ENCODE measurements at places on chromosomes 1 and 21. TPM values are rescaled to one million over a fixed set of nuclear protein-coding genes. Genes with fewer than 3 reads are reported as not detected.

SLC2A5 gene
- not detected for polyA plus RNA-seq

ZNF678 gene
- 6.1 TPM for polyA plus RNA-seq

DNA sequence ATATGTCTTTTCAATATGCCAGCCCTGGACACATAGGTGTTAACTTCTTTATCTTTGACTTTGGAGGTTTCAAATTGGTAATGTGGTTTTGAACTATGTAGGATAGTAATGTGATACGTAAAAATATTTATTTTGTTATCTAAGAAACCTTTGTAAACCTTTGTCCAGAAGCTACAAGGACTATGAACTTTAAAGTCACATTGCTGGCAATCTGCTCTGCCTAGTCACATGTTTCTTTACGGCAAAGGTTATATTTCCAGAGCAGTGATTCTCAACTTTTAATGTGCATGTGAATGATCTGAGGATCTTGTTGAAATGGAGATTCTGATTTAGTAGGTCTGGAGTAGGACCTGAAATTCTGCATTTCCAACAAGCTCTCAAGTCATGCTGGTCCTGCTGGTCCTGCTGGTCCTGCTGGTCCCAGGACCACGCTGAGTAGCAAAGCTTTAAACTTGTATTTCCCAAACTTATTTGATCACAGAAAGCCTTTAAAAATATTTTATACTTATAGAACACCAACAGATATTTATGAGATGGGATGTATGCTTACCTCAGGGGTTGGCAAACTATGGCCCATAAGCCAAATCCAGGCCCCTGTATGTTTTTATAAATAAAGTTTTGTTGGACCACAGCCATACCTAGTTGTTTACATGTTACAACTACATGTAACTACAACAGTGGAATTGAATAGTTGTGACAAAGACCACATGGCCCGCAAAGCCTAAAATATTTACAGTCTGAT lies 57.9 kb upstream of the QSOX1 start:
- no peak for DNase-seq

DNA sequence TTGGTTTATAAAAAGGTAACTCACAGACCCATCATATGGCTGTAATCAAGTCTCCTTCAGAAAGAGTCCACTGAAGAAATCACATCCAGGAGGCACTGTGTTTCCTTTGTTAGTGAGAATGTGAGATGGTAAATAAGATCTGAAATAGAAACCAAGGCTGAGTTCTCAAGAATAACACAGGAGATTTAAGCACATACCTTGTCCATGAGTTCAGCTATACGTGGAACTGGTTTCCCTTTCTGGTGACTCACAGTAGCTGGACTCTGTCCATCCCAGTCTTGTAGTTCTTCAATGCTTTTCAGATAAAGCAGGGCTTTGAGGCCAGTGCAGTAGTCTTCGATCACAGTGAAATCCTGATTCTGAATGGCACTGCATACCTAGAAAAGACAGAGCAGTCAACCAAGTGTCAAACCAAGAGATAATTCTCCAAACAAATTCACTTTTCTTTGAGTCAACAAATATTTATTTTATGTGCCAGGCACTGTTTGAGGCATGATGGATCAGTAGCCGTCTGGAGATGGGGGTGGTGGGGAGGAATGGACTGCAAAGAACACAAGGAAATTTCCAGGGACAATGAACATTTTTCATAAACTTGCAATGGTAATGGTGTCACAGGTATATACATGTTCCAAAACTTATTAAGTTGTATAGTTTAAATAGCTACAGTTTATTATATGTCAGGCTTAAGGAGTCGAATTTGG lies 471.4 kb downstream of the PTBP2 start:
- no peak for DNase-seq

DNA sequence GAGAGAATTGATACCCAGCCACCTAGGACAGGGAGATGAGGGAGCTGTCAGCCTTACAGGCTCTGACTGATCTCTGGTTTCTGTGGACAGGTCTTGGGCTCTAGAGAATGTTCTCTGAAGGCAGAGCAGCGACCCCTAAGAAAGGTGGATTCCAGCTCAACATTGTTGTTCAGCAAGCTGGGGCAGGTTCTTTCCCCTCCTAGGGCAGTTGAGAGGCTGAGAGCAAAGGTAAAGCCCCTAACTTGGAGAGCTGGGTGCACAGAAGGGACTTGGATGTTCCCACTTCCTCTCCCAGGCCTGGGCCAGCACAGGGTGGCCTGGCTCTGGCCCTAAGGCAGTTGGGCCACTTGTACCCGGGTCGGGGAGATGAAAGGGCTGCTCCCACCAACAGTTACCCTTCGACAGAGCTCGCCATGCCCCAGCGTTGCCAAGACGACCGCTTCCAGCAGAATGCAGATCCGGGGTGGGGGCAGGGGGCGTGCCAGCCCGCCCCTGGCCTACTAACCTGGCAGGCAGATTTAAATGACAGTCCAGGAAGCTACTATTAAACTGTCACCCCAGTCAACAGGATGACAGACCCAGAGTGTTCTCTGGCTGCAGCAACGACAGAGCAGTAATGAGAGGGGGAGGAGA lies 31.6 kb downstream of the LRP8 start:
- no peak for DNase-seq

GRCh38 chr1:54837002-54837853 lies 36.1 kb upstream of the TTC22 start:
- no peak for DNase-seq

- no peak for DNase-seq
These were observed 9.8 kb downstream of the ADAMTS4 start for GRCh38 chr1:161189036-161189435.

- DNase-seq, result no peak
These were observed 300.1 kb downstream of the AGBL4 start for GRCh38 chr1:49723662-49724061.

DNA sequence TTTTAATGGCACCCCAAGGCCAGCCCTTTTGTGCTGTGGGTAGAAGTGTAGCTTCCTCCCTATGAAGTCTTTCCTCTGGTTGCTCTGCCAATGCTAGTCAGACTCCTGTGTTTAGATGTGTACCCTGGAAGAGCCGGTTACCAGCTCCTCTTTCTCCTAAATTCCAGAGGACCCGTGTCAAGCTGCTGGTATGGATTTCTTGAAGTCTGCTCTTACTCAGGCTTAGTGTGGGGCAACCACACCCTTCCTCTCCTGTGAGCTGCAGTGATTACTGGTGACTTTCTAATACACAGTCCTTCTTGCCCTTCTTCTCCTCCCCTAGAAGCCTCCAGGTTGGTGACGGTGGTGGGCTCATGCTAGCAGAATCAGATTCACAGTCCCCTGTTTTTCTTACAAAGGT lies 74.1 kb upstream of the AKT3 start:
- DNase-seq, result no peak

- peak; percentile 59 for DNase-seq
These were observed 356.7 kb upstream of the TMPRSS15 start for GRCh38 chr21:18760247-18760646.

DNA sequence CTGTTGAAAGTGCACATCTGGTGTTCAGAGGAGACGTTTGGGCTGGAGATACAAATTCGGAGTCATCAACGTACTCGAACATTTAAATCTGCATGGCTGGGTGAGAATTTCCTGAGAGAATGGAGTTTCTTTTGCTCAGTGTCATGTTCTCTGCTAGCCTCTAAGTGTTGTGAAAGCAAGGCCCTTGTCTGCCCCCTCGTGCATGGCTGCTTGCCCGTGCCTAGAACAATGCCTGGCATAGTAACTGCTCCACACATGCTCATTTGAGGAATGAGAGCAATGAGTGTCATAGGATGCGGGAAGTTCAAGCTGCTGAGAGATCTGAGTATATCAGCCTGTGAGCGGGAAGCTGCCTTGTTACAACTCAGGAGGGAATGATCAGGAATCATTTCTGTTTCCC lies 171.1 kb upstream of the CSF3R start:
- DNase-seq, result no peak

DNA sequence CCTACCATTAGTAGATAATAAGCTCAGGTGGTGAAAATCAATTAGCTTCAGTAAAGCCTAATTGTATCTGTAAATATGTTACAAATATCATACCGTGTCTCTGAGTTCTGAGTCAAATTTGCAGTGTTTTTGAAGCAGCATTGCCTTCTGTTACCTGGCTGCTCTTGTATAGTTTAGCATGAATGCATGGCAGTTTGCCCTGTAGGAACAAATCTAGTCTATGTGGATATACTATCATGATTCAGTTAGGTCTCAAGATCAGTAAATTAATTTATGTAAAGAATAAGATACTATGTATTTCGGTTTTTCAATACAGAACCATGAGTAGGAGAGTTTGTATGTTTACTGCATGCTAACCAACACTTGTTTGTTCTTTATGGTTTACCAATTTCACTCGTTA lies 240.6 kb upstream of the C1orf105 start:
- no peak for DNase-seq

DNA sequence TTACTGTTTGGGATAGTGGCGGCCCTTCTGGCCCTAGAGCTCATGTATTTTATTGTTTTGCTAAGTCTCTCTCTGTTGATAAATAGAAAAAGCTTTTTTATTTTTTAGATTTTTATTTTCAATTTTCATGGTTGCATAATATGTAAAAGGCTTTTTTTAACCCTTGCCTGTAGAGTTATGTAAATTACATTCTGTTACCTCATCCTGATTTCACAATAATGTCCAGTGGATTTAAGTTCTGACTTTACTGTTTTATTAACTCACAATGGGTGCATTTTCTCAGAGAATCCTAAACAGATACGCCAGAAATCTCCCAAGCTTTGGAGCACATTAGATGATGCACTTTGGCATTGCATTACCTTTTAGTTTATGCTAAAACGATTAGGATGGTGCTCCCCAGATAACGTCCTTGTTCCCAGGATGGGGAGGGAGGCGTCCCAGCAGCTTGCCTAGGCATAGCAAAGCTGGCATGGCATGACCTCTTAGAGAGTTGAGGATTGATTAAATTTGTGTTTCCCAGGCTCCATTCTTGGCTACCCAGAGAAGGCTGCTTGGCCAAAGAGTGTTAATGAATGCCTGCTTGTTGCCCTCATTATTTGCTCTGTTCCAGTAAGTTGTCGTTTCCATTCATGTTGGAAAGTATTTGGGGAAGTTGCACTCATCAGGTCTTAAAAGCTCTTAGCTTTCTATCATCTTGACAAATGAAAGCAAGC lies 17.1 kb downstream of the UTP25 start:
- DNase-seq, result no peak

DNA sequence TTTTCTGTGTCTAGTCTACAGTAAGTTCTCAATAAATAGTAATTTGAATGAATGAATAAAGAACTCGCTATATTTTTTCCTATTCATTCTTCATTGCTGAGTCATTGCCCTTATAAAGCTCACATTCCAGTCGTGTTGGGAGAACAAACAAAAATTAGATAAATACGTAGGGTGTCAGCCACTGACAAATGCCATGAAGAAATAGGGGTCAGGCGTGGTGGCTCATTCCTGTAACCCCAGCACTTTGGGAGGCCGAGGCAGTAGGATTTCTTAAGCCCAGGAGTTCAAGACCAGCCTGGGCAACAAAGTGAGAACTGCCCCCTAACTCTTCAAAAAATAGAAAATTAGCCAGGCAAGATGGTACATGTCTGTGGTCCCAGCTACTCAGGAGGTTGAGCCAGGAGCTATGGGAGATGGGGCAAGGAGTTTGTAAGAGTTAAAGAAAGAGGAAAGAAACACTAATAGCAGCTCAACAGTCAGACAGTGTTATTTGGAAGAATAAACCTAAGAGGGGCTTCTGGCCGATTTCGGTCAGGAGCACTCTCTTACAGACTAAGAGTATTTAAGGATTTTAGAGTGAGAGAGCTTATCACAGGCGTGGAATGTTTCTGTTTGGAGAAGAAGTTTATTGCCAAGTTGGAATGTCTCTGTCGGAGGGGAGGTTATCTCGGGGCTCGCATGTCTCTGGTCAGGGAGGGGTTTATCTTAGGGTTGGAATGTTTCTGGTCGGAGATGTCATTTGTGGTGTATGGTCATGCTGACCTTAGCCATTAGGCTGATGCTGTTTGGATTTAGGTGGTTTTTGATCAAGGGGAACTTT lies 1.8 kb upstream of the CHML start:
- no peak for DNase-seq

All from K562 (cell line).